ENCODE measurements at places on chromosomes 5 and 9.
A peak's percentile ranks its signal among the peaks of the same experiment; 100 is the strongest.

GRCh38 chr9:13513286-13513685 lies 233.8 kb upstream of the MPDZ start:
- DNase-seq, result peak; percentile 34

- no peak for DNase-seq
These were observed 48.4 kb upstream of the AFAP1L1 start for GRCh38 chr5:149223081-149223848.

DNA sequence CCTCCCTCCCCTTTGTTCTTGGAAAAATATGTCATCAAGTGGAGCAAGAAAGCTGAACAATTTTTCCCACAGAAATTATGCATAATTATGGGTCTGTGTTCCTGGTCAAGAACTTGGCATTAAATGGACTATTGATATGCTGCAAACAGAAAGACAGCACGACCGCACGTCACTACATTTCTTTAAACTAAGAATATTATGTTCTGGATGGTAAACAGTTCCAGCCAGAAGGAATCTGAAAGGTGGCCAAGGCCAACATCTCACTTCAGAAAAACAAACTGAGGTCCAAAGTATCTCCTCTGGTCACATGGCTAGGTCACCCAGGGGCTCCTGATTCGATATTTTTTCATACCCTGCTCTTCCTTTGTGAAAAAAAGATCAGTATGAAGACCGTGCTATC lies 173.3 kb upstream of the GAS1 start:
- no peak for DNase-seq

- no peak for DNase-seq
These were observed 75.7 kb downstream of the ZSWIM6 start for GRCh38 chr5:61407706-61408270.

DNA sequence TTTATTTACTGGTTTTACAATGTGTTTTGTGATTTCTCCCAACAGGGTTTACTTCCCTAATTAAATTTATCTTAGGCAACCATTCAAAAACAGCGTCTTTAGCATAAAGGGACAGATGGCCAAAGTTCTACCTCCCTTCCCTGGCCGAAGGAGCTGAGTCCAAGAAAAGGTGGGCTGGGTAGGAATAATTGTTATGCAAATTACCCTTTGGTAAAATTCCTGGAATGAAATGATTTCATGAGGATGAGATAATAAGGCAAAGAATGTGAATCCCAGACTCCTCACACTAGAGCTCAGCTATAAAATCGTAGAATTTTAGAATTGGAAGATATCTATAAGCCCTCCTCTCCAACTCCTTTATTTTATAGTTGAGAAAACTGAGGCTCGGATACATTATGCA lies 119.6 kb downstream of the SGCD start:
- no peak for DNase-seq

DNA sequence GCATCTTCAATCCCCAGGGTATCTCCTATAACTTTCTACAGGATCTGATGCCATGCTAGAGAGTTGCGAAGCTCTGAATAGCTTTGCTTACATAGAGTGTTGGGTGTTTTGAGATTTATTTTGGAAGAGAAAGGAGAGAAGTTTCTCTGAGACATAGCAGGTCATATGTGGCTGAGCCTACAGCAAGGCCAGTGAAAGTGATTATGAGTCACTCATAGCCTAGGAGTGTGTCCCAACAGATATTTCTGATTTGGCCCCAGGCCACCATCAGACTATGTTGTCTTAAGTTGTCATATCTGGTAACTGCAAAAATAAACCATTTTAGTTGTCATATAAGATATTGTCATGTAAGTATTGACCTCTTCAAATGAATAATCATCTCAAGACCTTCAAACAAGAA lies 132.0 kb upstream of the RAI14 start:
- peak; percentile 72 for DNase-seq

DNA sequence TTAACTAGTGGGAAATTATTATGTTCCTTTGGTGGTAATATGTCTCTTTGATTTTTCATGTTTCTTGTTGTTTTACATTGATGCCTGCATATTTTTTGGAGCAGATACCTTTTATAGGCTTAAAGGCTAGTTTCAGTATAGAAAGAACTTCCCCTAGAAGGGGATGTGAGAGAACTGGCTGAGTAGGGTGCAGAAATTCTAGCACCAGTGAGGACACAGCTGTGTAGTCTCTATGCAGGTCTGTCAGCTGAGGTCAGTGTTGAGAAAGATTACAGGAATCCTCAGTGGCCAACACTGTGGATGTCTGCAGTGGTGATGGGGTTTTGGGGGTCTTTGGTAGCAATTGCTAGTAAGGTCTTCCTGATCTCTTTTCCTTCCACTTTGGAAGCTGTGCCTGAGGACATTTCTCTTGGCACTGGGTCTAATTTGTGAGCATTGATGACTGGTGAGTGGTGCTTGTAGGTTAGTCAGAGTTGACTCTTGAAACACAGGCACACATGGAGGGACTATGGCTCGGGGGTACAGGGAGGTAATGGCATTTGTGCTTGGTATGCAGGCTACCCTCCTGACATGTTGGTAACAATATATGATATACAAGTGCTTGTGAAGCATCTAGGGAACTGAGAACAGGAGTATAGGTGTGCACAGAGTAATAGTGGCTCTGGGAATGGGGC lies 221.4 kb downstream of the SPATA31D1 start:
- DNase-seq, result no peak

GRCh38 chr5:135255461-135256178 lies 143.4 kb downstream of the MACROH2A1 start:
- DNase-seq, result no peak

GRCh38 chr5:114438471-114438870 lies 76.6 kb downstream of the KCNN2 start:
- DNase-seq, result no peak

DNA sequence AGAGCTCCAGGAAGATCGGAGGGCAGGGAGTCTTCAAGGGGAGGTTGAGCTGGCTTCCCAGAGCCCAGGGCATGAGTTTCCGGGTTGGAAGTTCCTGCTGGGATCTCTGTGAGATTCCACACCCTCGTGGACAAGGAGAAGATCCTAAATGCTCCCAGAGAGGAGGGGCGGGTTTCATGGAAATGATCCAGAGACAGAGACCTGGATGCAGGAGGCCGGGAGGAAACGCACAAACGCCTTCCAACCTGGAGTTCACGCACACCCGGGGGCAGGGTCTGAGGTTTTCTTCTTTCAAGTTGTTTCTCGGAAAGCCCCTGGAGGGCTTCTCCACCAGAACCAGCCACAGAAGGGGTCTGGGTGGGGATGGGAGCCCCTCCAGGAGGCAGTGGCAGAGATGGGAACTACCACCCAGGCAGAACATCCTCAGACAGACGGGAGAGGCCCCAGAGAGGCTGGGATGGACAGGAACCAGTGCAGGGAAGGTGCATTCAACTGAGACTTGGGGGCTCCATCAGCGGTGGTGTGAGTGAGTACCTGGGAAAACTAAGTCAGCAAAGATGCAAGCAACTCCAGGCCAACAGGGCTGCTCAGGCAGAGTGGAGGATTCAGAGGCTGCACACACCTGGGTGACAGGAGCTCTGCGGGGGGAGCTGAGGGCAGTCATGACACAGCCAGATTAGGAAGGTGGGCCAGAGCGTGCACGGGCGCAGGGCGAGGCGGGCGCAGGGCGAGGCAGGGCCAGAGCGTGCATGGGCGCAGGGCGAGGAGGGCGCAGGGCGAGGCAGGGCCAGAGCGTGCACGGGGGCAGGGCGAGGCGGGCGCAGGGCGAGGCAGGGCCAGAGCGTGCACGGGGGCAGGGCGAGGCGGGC lies 52.1 kb upstream of the EXOC3 start:
- no peak for DNase-seq

DNA sequence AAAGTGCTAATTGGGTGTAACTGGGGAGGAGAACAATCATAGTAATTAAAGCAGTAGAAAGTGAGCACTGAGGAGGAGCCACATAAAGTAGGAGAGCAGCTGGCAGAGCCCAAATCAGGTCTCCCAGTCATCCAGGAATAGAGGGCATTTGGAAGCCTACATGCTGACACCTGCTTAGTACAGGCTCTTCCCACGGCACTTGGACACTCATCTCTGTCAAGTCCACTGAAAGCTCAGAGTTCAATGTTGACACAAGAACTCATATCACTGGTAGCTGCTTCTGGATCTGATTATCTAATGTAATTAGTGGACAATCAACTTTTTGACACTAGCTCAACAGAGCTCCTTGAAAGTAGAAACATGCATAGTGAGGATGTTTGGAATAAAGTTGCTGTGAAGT lies 45.9 kb upstream of the PCSK1 start:
- no peak for DNase-seq

GRCh38 chr9:97077452-97078295 lies 38.7 kb upstream of the CTSV start:
- no peak for DNase-seq

- DNase-seq, result no peak
These were observed 257.9 kb downstream of the RASEF start for GRCh38 chr9:82805027-82805426.

- peak; percentile 12 for DNase-seq
These were observed 174.0 kb upstream of the ZNF618 start for GRCh38 chr9:113701774-113702755.

DNA sequence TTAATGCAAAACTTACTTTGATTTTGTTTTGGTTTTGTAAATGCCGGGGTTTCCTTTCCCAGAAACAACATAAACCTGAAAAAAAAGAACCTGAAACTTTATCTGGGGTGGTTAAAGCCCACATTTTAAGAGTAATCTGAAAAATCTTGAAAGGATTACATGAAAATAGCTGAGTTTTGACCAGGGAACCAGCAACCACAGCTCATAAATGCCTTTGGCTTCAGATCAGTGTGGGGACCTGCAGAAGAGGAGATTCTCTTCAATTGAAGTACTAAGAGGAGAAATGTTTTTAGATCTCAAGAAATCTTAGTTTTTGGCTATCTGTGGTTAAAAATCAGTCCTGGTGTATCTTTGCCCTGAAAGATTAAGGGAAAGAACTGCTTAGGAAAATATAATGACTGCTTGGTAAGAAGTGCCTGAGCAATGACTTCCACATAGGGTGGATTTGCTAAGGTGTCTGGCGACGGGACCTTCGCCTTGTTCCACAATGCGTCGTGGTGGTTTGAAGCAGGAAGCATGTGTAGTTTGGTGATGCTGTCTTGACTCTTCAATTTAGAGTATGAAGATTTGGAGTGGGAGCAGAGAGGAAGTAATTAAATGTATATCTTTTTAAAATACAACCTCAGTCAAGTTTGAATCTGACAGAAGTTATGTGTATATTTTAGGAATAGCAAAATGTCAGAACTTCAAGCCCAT lies 186.5 kb downstream of the MAN2A1 start:
- no peak for DNase-seq

DNA sequence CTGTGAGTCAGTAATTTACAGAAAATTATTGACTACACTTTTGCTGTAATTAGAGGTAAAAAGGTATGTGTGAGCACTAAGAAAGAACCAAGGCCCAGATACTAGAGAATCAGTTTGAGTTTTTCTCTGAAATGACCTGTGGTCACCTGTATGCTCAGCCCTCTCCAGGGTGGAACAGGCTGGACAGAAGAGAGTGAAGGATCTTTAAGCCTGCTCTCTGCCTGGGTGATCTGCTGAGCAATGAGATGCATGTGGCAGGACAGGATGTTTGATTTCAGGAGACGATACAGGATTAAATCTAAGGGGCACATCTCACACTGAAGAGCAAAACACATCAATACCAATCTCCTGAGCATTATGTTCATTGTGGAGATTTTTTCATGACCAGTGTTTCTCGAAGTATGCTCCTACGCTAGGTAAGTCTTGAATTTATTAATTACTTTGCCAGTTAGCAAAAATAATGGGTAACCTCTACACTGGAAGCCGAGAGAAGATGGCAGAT lies 25.5 kb downstream of the HMGCR start:
- no peak for DNase-seq

DNA sequence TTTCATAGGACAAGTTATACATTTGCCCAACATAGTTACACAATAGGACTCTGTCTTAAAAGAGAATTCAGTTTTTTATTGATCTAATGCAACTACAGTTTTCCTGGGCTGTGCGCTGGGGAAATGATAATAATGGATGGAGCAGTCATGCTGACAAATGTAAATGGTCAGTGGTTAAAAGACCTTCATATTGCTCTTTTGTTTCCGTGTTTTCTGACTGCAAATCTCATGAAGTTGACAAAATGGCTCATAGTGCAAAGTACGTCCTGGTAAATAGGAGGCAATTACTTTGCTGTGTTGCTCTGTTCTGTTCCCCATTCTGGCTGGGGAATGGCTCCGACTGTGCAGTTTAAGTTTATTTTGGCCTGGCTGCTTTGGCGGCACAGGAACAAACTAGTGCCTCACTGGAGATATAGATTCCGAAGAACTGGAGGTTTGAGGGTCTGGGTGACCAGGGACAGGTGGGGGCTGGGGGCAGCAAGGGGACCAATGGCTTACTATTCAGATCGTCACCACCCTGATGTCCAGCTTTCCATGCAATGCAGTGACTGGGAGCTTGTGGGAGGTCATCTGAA lies 54.3 kb downstream of the PTTG1 start:
- no peak for DNase-seq

DNA sequence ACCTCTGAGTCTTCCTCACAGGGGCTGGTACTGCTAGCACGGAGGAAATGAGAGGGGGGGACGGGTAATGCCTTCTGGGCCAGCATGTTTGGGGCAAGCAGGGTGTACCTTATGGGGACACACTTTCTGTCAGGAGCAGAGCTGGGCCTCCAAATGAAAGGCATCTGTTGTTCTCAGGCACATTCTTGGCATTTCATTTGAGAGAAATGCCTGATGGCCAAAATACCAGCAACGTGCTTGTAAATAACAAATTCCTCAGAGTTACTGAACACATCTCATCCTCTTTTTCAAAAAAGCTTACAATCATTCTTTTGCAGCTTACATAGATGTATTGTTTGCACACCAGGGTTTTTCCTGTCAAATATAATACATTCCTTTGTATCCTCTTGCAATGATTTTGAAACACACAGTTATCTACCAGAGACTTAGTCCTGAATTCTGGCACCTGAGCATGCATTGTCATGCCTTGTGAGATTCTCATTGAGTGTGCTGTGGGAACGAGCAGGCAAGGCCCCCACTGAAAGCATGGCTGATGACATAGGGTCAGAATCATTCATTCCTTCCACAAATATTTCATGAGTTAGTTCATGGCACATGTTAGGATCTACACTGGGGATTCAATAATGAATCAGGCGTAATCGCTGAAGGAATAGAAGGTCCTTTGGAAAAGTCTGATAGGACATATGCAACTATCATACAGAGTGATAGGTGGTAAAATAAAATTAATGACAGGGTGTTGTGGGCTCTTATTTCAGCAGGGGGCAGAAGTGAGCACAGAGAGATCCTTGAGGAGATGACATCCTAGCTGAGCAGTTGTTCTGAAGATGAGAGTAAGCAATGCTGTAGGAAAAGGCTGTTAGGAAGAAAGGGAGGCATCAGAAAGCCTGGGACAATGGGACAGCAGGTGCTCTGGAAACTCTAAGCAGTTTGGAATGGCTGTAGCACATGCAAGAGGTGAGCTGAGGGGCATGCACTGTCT lies 260.9 kb upstream of the TUT7 start:
- peak; percentile 90 for DNase-seq

DNA sequence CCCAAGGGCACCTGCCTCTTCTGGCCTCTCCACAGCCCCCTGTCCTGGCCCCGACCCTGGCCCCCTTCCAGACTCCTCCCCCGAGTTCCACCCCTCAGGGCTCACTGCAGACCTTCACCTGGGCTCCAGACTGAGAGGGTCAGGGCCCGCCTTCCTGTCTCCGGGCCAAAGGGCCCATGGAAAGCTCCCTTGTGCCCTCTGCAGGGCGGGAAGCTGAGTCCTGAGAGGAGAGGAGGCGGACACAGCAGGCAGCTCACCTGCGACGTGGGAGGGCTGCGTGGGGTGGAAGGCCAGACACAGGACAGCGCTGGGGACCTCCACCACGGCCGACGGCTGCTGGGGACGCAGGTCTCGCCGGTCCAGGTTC lies 20.6 kb downstream of the DYNC2I2 start:
- peak; percentile 21 for DNase-seq
